ENCODE measurements at places on chromosomes 5 and 9.

GRCh38 chr5:102262688-102263087 is 33.4 kb downstream of the SLCO4C1 start:
- DNase-seq, result no peak

- DNase-seq, result no peak
Observed at GRCh38 chr5:55154873-55155272, 5.1 kb upstream of the GPX8 start.

- DNase-seq, result no peak
Observed at GRCh38 chr5:131786900-131787692, 9.7 kb downstream of the FNIP1 start.

DNA sequence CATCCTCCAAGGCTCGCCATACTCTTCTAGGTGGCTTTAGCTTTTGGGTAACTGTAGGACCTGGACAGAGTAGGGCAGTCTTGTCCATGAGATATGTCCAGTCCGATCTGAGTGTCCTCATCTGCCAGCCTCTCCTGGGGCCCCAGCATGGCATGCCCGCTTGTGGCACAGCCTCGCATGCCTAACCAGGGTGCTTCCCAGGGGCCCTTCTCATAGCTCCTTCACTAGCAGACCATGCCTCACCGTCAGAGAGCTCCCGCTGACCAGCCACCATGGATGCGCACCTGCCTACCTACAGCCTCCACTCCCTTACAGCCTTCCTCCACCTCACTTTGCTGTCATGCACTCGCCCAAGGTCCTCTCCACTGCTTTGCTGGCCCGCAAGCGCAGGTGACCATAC is 60.6 kb upstream of the FNIP1 start:
- no peak for DNase-seq

DNA sequence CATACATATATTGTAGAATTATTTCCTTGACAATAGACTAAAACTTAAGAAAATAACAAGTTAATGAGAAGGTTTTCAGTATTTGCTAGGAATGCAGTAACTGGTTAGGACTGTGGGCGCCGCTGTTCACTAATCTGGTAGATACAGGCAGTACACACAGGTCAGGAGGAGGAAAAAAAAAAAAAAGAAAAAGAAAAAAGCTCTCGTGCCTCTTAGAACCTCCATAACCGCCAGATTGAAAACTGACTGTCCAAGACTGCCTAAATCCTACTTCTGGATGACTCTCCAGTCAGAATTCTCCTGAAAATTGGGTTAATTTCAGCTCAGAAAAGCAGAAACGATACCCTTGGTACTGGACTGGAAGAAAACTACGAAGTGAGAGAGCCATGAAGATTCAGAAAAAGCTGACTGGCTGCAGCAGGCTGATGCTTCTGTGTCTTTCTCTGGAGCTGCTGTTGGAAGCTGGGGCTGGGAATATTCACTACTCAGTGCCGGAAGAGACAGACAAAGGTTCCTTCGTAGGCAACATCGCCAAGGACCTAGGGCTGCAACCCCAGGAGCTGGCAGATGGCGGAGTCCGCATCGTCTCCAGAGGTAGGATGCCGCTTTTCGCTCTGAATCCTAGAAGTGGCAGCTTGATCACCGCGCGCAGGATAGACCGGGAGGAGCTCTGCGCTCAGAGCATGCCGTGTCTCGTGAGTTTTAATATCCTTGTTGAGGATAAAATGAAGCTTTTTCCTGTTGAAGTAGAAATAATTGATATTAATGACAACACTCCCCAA is at the start of gene PCDHGA1:
Gene PCDHGA1, plus strand, starts transcription at position 216 of the 782 bp plus-strand sequence.
- DNase-seq, result no peak

- DNase-seq, result no peak
Observed at GRCh38 chr9:106467113-106467864, 395.7 kb upstream of the ZNF462 start.

- no peak for DNase-seq
Observed at GRCh38 chr5:168583742-168584482, 4.7 kb upstream of the PANK3 start.

GRCh38 chr5:94754824-94755223 is 136.4 kb downstream of the SLF1 start:
- DNase-seq, result no peak

GRCh38 chr5:53575831-53576230 is 15.4 kb downstream of the NDUFS4 start:
- DNase-seq, result no peak

DNA sequence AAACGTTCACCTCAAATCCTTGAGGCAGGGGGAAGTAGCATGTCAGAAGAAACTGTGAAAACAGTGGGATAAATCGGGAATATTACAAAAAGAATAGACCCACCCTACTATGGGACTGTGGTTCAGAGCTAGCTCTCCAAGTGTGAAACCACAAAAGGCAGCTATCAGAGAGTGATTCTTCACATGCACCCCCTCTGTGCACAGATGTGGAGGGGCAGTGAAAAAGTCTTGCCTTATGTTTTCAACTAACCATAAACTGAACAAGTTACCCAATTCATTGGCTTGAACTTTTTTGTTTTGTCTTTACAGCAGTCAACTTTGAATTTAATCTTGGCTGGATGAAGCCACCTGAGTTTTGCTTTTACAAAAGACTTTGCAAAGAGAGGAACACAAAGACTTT is 98.8 kb upstream of the NR4A3 start:
- no peak for DNase-seq

DNA sequence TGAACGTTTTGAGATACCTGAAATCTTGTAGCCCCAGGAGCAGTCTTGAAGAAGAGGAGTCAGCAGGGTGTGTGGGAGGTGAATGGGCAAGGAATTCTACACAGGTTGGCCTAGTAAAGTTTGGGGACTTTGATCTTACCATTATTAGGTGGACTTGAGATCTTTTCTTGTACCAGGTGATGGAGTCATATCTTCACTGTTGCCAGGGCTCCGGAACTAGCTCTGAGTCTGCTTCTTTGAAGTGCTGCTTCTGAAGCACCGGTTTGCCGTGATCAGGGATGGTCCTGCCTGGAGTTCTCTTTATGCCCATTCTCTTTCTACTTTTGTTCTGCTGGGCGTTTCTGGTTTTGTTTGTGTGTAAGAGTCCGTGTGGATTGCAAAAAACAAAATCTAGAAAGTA is 27.4 kb downstream of the RCL1 start:
- DNase-seq, result no peak

- no peak for DNase-seq
Observed at GRCh38 chr9:115680231-115680630, 473.4 kb upstream of the PAPPA start.

GRCh38 chr5:169331292-169331852 is 30.4 kb upstream of the SLIT3 start:
- no peak for DNase-seq

GRCh38 chr5:131357739-131358561 is 94.1 kb downstream of the CDC42SE2 start:
- no peak for DNase-seq

GRCh38 chr5:181166812-181167733 is 19.7 kb downstream of the OR2V2 start:
- no peak for DNase-seq

DNA sequence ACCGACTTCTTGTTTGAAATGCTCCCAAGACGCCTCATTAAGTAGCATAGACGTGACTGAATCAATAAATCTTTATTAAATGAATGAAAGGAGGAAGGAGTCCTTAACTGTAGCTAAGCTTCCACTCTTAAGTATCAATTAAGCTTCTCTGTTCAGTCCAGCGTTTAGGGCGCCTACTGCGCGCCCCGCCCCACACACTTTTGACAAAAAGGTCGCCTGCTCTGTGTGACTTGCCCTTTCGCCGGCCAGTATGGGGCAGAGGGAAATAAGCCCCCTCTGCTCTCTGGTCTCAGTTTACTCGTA is 662 bp upstream of the DOLPP1 start:
- no peak for DNase-seq

- no peak for DNase-seq
Observed at GRCh38 chr5:144237851-144238250, 67.2 kb downstream of the KCTD16 start.

Measured in stimulated activated CD8-positive, alpha-beta memory T cell treated with anti-CD3 and anti-CD28 coated beads, Interleukin-12 subunit alpha, Interleukin-12 subunit beta, amount 100 ng/mL, for 1 hour (primary cell).